ENCODE measurements at places on chromosomes 1 and 21.

GRCh38 chr1:220828950-220829586, 42.4 kb downstream of the MTARC1 start:
- DNase-seq = no peak

- DNase-seq = no peak
These were observed 735.3 kb upstream of the ADGRL4 start for GRCh38 chr1:79741720-79742421.

DNA sequence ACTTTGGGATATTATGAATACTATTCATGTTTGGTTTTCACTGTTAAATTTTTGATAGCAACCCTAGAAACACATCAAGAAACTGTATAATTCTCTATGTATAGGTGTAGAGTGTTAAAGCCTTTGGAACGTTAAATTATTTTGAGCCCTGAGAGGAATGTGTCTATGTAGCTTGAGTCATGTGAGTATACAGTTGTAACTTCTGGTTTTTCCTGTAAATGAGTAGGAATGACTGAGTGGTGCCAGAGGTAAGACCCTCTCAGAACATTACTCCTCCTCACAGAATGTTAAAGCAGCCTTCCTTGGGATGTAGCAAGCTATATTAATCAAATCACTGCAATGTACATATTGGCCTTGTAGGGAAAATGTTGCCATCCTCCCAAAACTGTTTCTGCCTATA, 69.0 kb downstream of the C1orf21 start:
- no peak for DNase-seq

DNA sequence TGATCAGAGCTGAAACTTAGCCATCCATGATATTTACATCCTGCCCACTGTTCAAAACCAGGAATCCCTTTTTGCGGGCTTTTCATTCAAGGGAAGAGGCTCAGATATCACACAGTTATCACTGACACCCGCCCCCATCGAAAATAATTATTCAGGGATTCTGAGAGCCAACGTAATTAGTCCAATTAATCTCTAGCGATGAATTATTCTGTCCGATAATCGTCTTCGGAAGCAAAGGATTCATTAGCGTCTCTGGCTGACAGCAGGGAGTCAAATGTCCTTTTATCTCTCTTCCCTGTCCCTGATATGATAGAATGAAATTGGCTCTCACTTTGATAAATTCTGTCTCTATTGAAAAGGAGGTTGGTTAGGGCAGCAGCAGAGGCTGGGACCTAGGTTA, 140.4 kb upstream of the IPO9 start:
- DNase-seq = no peak

DNA sequence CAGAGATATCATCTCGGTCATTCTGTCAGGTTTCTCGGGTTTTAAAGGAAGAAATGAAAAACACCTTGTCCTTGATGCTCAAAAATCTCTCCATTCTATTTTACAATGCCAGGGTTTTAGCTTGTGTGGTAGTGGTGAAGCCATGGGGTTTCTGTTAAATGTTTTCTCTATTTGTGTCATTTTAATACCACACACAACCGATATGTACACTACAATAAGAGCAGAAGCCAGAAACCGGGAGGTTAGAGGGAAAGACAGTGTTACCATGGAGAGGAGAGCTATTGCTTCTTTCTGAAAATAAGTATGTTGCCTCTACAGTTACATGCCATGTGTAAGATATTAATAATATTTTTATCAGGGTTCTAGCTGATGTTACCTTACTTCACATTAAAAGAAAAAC, 2.8 kb downstream of the SLC35D1 start:
- no peak for DNase-seq

- no peak for DNase-seq
These were observed 58.2 kb downstream of the HSD3B1 start for GRCh38 chr1:119565131-119565772.

DNA sequence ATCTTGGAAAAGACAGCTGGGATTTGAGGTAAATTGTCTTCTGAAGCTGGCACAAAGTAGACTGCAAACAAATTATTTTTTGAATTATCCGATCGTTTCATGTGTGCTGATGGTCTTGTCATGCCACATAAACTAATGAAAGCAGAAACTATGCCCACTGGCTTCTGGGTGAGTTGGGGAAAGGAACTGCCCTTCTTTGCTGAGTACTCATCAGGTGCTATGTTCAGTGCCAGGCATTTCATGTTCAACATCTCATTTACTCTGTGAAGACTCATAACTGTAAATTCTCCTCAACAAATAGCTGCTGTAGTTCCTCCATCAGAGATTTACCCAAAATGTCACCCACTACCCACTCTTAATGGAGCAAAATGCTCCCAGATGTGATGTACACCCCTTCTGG, 1.2 kb downstream of the TRIT1 start:
- DNase-seq = no peak

DNA sequence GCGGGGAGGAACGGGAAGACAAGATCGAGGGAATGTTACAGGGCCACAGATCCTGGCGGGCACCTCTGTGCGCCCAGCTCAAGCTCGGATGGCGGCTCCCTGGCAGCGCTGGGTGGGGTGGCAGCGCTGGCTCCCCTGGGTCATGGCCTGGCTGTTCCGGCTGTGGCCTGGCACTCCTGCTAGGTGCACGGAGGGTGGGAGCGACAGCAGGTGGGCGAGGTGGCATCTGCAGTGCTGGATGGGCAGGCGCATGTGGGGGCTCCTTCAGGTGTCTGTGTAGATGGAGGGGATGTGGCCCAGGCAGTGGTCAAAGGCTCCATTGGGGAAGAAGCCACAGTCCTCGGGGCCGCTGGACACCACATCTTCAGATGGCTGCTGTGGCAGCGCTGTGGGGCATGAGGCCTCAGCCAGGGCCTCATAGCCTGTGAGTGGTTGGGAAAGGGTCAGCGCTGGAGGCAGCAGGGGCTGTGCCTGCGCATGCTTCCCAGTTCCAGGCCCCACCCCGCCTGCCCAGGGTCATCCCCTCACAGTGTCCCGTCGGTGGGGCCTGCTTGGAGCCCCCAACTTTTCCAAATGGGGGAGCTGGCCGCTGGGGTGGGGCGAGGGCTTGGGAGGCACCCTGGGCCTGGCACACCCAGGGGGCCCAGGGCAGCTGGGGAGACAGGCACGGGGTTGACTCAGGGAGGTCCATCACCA, 47.3 kb downstream of the DMRTB1 start:
- no peak for DNase-seq

DNA sequence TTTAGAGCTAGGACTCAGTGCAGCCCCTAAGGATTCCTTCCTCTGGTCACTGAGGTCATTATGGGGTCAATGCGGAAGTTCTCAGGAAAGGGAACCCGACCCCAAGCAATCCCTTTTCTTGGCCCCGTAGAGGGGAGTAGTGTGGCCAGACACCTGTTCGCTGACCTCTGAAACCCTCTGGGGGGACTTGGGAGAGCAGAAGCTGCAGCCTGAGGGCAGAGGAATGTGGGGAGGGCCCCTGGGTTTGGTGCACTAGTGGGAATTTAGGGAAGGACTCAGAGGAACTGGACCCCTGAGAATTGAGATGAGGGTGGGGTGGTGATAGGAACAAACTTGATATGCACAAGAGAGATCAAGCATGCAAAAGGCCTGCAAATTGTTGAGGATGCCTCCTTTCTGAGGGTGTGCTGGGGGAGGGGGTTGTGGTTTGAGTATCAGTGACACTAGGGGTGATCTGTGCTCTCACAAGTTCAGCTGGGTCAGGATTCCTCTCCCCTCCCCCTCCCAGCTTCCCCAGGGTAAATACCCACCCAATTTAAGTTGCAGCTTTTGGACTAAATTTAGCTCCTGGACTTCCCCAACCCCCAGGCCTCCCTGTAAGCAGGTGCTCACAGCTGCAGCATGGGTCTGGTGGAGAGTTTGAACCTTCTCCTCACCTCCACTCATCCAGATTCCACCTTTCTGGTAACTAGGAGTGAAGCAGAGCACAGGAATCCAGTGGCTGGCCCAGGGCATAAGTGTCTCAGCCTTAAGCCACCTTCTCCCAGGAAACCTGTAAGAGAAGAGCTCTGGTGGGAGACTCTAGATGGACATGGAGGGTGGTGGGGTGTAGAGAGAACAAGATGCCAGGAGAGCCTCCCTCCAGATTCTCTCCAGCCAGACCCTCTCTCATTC, 13.5 kb downstream of the ADAMTSL4 start:
- no peak for DNase-seq

- no peak for DNase-seq
These were observed 190.2 kb downstream of the RASAL2 start for GRCh38 chr1:178284058-178284457.

DNA sequence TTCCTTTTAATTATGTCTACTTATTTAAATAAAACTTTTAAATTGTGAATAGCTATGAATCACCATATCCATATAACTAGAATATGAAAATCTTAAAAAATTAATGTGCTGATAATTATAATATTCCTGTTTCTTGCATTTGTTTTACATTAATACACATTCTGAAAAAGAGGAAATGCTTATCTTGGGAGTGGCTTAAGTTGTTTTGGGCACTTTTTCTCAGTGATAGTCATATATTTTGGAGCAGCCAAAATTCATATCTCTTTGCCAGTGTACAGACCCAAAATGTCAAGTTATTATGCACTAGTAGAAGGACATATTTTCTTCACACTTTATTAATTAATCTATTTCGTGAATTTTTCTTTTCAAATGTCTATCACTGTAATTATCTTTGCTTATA, 838.5 kb downstream of the USP25 start:
- DNase-seq = no peak

GRCh38 chr1:219566951-219567947, 45.7 kb downstream of the ZC3H11B start:
- peak; percentile 80 for DNase-seq

GRCh38 chr1:82108843-82109242, 308.1 kb downstream of the ADGRL2 start:
- no peak for DNase-seq

GRCh38 chr1:70945676-70946075, 101.9 kb downstream of the PTGER3 start:
- no peak for DNase-seq

GRCh38 chr1:230189824-230190223, 122.8 kb downstream of the GALNT2 start:
- no peak for DNase-seq

DNA sequence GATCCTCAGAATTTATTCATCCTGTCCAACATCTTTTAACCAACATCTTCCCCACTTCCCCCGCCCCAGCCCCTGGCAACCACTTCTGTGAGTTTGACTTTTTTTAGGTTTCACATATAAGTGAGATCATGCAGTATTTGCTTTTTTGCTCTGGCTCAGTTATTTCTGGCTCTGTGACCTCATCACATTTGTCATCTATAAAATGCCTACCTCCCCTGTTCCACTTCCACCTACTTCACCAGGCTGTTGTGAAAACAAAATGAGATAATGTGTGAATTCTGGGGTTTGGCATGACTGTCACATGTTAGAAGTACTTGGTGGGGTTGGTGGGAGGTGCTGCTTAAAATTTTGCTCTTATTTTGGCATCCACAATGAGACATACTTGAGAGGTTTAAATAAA, 18.4 kb downstream of the HHAT start:
- no peak for DNase-seq

GRCh38 chr1:224182057-224182865, 779 bp upstream of the DEGS1 start:
- DNase-seq = no peak

All from fibroblast of lung (primary cell).